ENCODE measurements at places on chromosomes 6 and 20.

DNA sequence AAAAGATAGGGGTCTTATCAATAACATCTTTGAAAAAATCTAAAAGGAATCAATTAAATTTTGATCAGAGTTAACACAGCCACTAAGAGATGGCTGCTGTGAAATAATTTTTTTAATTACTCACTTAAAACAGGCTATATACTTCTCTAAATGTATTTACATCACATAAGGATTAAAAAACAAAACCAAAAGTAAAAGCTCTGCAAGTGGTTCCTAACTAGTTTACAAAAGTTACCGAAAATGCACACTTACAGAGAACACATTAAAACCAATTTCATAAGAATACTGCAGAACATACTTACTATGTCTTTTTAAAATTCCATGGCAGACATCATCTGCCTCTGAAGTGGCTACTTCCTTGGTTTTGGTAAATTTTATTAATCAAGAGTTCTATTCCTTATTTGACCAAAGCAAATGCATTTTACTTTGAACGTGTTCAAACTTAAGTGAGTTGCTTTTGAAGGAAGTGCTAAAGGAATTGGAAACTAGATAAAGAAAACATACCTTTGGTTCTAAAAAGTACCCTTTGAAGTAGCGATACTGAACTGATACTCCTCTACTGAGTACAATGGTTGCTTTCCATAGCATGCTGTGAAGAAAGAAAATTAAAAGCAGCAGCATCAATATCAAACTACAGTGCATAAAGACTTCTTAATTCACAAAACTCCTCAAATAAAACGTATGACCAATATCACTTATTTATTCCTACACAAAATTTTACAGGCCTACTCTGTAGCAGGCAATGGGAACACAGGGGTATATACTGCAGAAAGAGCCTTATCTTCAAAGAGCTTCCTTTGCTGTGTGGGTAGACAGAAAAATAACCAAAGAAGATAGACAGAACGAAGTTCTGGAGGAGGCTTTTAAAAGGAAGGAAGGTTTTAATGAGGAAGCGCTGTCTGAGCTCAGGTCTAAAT lies 157.1 kb upstream of the SHLD1 start:
- DNase-seq: no peak

DNA sequence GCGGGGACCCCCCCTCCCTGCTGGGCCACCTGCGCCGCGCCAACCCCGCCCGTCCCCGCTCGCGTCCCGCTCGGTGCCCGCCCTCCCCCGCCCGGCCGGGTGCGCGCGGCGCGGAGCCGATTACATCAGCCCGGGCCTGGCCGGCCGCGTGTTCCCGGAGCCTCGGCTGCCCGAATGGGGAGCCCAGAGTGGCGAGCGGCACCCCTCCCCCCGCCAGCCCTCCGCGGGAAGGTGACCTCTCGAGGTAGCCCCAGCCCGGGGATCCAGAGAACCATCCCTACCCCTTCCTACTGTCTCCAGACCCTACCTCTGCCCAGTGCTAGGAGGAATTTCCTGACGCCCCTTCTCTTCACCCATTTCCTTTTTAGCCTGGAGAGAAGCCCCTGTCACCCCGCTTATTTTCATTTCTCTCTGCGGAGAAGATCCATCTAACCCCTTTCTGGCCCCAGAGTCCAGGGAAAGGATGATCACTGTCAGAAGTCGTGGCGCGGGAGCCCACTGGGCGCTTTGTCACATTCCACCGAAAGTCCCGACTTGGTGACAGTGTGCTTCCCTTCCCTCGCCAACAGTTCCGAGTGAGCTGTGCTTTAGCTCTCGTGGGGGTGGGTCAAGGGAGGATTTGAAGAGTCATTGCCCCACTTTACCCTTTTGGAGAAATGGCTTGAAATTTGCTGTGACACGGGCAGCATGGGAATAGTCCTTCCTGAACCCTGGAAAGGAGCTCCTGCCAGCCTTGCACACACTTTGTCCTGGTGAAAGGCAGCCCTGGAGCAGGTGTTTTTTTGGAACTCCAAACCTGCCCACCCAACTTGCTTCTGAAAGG lies 2.1 kb downstream of the VEGFA start:
- DNase-seq: no peak

GRCh38 chr6:129211626-129212025 lies 328.7 kb downstream of the LAMA2 start:
- DNase-seq: no peak

DNA sequence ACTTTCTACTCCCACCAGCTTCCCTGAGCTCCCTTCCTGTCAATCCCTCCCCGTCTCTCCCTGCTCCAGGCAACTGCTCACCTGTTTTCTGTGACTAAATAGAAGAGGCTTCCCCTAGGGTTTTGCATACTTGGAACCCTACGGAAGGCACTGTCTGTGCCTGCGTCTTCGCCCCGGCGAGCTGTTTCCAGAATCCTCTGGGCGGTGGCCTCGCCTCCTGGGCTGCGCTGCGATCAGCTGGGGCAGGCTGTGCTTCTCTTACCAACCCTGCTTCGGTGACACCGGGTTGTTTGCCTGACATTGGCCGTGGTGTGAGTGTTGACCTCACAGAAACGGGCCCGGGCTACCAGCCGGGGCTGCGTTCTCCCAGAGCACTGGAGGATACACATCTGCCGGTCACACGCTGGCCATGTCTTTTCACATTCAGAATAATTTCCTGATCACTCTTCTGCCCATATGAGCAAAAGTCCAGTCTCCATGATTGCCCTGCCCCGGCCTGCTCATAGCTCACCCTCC lies 29.4 kb upstream of the CCR6 start:
- DNase-seq: no peak

GRCh38 chr6:165010556-165011535 lies 298.6 kb downstream of the C6orf118 start:
- no peak for DNase-seq

DNA sequence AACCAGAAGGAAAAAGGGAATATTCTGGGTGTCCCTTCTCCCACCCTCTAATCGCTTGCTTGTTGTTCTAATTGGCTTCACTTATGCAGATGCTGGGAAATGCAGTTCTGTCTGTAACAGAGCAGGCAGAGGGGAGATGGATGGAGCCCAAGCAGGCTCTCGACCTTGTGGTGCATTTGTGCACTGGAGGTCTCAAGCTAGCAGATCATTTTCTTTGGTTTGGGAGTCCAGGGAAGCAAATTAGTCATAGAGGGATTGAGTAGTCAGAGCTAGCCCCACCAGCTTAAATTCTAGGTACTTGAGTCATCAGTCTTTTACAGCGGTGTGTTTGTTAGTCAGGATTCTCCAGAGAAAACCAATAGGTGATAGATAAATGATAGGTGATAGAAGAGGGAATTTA lies 234.7 kb upstream of the ECI2 start:
- DNase-seq: no peak

DNA sequence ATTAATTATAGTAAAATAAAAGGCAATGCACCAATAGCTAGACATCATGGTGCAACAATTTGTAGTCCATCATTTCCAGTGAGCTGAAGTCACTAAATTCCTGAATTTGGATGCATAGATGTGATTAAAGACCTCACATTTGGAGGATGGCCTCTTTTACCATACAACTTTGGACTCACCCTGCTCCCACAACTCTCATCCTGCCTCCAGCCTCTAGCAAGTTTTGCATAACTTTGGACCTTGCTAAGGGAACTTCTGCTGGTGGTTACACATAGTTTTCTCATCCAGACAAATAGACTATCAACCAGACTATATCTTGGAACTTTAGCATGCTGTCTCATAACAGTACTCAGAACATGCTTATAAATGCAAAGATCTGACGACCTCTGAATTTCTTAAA lies 12.8 kb upstream of the ELOVL2 start:
- DNase-seq: no peak

DNA sequence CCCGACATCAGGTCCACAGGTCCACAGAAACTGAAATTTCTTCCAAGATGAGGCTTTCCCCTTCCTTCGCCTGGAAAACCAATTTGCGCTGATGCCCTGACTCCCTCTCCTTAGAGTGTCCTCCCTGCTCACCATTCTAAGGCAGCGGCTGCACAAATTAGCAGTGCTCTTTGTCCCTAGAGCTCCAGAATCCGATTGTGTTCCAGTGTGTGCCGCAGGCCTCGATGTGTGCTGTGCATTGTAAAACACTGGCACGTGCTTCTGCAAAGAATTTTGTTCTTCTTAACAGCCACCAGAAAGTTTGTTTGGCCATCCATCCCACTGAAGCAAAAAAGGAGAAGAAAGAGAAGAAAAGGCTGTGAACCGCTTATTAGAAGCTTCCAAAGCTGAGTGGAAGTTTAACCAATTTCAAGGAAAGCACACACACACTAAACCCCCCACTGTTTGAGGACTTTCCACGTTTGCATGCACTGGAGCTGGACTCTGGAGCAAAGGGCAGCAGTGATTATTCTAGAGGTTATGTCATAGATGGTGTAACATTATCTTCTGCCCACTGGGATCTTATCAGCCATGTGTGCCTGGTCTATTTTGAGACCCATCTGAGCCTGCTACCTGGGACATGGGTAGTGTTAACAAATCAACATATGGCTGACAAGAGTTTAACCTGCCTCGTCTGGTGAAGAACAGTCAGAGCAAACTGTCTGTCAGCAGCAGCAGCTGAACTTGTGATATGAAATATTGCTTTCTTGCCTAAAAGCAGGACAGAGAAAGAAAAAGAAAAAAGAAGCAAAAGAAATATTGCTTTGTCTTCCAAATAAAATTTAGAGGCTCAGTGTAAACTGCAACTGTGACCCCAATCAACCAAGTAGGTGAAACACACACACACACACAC lies 64.9 kb upstream of the RREB1 start:
- DNase-seq: no peak

DNA sequence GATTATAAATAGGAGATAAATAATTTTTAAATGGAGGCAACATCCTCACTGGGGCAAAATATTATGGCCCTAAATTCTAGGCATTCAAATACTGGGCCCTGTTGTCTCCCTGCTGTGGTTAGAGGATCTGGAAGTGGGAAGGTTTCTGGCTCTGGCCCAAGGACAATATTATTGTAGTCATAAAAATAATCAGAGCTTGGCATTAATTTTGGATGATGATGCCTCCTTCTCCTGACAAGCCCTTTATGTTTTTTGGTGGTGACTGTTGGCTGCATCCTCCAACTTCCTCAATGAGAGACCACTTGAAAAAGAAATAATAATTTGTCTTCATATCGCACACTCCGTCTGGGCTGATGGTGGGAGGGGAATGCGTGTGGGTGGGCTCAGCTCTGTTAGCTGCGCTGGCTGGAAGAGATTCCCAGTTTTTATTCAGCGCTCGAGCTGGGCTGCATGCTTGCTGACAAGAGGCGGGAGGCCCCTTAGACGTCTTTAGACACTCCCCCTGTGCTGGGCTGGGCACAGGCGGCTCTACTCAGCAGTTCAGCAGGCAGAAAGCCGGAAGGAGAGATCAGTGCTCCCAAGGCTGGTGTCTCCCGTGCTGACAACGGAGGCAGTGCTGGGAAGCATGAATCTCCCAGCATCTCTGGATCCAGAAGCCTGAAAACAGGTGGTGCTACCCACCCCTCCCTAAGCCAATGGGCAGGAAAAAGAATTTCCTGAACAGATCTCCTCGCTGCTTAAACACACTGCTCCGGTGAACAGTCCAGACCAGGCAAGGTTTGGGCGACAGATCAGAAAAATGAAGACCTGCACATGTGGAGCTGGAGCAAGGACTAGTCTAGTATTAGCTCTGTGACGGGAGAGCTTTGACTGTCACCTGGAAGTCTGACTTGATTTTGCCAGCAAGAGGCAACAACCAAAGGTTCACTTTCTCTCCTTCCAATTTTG lies 97.7 kb downstream of the SYCP2 start:
- peak; percentile 48 for DNase-seq

DNA sequence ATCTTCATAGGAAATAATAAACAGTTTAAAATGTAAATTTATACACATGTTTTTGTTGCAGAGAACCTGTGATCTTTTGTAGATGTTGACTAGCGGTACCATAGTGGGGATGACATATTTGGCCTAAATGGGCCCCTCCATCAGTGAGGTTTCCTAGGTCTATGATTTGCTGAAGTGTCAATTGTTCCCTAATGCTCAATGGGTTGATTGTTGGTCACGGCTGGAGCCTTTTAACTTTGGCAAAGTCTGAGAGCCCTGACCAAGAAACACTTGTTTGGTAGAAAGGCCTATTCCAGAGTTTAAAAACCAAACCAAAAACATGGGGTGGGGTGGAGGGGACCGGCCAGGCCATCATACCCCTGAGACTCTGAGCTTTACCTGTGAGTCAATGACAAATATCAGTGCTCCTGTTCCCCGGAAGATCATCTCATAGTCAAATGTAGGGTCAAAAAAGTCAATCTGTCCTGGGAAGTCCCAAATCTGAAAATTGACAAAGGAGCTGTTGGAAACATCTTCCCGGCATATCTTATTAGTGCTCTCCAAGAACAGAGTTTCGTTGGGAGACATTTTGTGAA lies 25.1 kb downstream of the RRAGD start:
- DNase-seq: no peak

DNA sequence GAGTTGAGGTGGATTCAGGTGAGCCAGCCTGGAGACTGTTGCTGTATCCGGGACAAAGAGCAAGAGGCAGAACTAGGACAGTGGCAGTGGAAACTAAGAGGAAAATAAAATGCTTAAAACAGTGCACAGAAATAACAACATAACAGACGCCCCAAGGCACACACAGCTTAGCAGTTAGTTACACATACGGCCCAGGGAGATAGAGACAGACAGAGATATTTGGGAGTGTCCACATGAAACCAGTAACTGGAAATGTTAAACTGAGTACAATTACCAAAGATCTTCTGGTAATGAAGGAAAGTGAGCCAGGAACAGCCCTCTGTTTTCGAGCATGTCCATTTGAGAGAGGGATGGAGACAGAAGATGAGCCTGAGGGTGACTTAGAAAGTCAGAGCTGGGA lies 237.5 kb upstream of the QKI start:
- DNase-seq: no peak

DNA sequence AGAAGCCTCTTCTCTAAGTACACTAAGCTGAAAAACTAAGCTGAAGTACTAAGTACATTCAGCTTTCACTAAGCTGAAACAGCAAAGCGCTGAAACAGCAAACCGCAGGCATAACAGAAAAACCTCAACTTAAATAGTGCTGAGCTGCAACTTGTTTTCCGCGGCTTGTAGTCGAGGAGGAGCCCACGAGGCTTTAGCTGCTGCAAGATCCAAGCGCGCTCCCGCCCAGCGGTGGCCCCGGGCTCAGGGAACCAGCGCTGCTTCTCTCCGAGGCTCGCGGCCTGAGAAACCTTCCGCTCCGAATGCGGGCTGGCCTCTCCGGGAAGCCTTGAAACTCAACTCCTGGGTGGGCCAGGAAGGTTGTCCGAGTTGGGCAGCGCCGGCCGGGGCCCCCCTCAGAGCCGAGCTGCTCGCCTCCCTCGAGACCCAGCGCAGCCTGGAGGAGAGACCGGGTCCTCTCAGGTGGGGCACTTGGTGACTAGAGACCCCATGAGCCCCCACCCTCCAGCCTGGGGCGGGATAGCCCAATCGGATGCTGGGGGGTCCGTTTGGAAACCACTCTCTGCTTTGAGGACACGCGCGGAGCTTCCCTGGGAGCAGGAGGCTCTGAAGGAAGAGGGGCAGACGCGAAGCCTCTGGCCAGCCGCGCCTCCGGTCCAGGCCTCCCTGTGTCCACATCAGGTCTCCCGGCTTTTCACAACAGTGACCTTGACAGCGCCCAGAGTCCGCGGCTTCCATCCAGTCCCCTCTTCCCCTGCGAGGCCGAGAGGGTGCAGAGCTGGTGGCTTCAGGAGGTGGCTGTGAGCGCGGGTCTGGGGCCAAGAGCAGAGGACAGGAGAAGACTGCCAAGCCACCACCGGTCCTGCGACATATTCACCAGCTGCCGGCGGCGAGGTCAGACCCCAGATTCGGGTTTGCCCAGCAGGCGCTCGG lies 38.1 kb upstream of the HLA-E start:
- no peak for DNase-seq

Data from NCI-H187 (cell line).